ENCODE measurements at places on chromosomes 6 and 20. TPM values are rescaled to one million over a fixed set of nuclear protein-coding genes. Genes with fewer than 3 reads are reported as not detected.

DNA sequence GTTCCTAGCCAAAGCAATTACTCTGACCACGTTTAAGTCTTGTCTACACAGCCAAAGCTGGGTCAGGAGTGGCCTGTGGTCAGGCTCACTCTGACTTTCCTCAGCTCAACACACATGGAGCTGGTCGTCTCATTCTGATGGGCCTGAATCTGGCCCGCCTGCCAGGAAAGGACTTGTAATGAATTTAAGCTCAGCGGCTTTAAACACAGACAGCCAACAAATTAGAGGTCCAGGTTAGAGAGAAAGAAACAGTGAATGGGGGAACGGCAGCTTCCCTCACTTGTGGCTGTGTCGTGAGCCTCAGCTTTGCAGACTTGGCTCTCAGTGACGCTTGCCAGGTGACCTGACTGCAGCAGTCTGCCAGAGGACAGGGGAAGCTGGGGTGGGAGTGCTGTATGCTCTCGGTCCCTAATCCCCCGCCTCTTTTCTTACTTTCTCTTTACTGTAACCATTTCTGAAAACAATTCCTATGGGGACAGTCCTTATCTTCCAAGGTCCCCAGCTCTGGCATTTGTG, 121.9 kb upstream of the AGPAT4 start:
- peak; percentile 66 for DNase-seq

GRCh38 chr6:137231895-137232294, 12.7 kb upstream of the IFNGR1 start:
- DNase-seq, result no peak

- DNase-seq, result no peak
Measured at GRCh38 chr6:108714101-108714765, 134.0 kb upstream of the ARMC2 start.

DNA sequence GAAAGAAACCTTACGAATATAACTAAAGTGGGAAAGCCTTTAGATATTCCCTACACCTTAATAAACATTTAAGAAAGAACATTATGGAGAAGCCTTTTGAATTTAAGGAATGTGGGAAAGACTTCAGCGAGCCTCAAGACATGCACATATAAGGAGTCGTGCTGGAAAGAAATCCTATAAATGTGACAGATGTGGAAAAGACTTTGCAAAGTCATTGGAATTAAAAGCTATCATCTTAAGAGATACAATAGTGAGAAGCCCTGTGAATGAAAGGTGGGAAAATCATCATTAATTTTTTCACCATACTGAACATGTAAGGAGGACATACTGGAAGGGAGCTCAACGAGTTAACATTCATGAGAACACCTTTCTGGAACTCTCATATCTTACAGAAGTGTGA, 650.5 kb upstream of the DEFB115 start:
- DNase-seq, result no peak

HLA-DRB1 gene
- 27.6 TPM for total RNA-seq

DNA sequence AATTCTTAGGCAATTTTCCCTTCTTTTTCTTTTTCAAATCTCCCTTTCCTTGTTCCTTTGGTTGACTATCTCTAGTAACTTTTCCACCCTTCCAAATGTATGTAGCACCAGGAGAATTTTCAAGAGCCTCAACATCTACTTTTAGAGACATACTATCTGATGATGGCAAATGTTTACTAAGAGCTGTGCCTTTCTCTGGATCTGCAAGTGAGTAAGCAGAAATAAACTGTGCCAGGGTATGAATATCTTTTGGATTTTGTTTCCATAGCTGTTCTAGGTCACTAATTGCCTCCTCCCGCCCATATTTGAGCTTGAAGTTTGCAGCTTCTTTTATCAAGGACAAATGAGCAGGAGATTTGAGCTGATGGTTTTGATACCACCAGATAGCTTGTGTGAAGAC, 69.5 kb downstream of the GTF2H5 start:
- DNase-seq, result no peak

CTCFL gene
- total RNA-seq, result not detected

DNA sequence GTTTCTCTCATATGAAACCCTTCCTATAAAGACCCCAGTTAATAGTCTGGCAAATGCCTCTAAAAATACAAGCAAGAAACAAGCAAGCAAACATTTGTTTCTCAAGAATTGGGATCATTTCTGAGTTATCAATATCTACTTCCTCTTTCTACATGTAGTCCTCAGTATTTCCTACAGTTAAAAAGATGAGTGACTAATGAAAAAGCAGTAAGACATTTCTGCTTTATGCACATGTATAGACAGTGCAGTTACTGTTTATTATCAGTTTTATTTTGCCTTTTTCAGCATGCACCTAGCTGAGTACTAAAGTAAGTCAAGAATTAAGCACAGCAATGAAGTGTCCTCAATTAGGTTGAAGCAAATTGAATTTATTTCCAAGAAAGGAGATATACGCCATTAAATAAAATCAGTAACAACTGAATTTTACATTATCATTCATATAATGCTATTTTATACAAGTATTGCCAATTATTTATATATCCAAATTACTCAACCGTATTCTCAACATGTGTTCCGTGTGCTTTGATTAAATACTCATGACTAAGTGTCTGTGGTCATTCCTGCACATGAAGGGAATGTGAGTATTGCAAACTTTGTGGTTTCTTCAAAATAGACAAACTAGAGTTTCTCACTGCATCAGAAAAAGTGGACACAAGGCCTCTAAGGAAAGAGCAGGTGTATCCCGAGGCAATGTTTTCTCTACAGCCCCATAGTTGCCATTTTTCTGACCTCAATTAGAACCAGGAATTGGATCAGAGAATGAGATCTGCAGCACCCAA, 159.3 kb upstream of the MARCKS start:
- no peak for DNase-seq

DNA sequence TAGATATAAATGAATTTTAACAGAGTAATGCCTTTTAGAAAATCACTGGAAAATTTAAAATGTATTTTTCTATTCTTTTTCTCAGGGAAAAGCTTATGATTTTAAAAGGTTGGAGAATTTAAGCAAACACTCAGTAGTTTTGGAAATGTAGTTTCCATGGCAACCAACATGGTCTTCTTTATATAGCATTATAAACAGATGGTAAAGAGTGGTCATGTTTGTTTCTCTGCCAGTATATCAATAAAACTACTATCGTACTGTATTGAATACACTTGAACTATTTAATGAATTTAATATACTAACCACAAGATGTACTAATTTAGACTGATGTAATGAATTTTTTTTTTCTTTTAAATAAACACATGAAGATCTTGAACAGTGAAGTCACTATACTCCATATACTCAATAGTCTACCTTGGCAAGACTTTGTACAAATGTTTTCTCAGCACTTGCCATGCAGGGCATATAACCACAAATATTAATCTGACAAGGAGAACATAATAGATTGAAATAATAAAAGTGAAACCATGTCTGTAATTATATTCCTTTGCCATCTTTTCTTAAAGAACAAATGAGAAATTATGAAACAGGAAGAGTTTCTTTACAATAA, 105.5 kb downstream of the PDSS2 start:
- no peak for DNase-seq

VSX1 gene
- 0.54 TPM for total RNA-seq

- DNase-seq, result no peak
Measured at GRCh38 chr6:142412658-142413057, 110.9 kb downstream of the ADGRG6 start.

DNA sequence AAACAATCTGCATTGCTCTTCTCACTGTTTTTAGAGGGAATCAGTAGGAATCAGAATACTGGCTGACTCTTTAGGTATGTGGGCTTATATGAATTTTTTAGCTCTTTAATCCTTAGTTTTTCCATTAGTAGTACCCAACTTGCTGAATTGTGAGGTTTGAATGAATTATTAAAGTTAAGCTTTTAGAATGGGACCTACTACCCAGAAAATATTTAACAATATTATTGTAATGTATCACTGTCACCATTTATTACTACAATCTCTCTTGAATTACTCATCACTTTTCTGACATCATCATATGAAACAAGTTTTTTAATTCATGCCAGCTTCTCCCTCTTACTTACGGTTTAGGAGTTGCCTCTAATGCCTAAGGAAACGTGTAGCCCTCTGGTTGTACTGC, 212.7 kb downstream of the BCKDHB start:
- no peak for DNase-seq

DNA sequence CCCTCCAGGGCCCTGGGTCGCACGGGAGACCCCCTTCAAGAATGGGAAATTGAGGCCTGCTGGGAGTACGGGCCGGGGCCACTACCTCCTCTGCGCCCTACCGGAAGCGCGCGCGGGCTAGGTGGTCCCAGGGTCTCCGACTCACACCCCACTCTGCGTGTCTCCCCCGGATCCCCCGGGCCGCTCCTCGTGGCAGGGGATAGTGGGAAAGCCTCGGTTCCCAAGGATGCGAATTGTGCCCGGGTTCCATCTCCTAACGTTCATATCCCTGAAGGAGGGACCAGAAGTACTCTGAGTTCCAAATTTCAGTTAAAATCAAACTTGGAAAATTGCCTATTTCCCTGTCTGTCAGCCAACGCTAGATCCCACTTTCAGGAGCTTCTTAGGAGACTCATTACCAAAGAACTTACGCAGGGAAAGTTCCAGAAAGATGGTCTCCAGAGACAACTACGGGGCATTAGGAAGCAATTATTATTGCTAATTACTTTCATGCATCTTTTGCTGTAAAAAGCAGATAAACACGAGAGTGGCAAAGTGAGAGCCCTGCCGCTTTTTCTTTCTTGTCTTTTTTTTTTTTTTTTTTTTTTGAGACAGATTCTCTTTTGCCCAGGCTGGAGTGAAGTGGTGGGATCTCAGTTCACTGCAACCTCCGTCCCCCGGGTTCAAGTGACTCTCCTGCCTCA, 858 bp downstream of the FAM83D start:
- DNase-seq, result no peak

- no peak for DNase-seq
Measured at GRCh38 chr6:113691260-113691656, 165.9 kb upstream of the MARCKS start.

UBE2C gene
- 0.38 TPM for total RNA-seq
